NCI-H748 treated with DMSO at 0.1 percent for 48 hours (cell line): ENCODE measurements at places on chromosomes 6 and 20.

GRCh38 chr20:62706344-62706743 is 2.3 kb upstream of the NTSR1 start:
- DNase-seq = no peak

GRCh38 chr6:125526007-125526720 is 223.3 kb upstream of the HEY2 start:
- no peak for DNase-seq

DNA sequence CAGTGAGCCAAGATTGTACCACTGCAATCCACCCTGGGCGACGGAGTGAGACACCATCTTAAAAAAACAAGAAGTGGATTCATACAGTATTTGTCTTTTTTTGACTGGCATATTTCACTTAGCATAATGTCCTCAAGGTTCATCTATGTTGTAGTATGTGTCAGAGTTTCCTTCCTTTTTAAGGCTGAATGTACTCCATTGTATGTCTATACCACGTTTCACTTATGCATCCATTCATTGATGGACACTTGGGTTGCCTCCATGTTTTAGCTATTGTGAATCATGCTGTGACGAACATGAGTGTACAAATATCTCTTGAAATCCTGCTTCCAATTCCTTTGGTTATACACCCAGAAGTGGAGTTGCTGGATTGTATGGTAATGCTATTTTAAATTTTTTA is 28.9 kb upstream of the FAM83D start:
- no peak for DNase-seq

GRCh38 chr6:168377484-168377855 is 57.9 kb upstream of the DACT2 start:
- no peak for DNase-seq

DNA sequence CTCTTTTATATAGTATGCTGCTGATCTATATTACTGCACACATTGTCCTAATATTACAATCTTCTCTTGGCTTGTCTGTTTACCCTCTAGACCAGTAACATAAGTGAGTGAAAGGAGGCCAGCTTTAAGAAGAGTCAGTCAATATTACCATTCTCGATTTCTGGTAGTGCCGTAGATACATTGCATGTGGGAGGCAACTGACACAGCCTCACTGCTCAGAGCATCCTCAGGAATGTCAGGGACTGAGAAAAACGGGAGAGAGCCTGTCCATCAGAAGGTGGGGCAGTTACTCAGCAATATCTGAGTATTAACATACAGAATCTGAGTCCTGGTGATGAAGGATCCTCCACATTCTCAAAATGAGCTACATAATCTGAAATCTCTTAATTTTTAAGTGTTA is 259.9 kb downstream of the GJA1 start:
- no peak for DNase-seq

- peak; percentile 46 for DNase-seq
These were observed 134.9 kb downstream of the KLHL32 start for GRCh38 chr6:97059473-97059872.

DNA sequence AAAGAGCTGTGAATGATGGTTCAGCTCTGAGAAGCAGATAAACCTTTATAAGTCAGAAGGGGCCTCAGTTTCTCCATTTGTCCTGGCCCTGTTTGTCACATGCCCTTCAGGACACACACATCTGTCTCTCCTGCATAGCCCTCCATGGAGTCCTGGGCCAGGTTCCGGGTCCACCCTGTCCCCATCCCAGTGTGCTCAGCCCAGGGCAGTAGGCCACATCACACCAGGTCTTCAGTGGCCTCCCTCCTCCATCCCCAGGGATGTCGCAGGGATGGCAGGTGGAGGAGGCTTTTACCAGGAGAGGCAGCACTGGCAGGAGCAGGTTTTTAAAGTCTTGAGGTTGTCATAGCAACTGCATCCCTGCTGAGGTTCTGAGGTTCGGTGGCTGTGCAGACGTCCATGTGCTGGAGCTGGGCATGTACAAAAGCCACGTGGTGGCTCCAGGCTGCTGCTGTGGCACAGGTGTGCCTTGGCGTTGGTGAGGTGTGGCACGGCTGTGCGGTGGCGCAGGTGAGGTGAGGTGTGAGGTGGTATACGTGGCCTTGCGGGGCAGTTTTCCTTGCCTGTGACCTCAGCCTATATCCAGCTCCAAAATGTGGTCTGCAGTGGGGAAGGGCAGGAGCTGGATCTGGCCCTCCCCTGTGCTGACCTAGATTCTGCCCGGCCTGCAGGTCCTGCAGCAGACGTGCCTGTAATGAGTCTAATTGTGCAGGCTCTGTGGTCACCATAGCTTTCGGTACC is 8.0 kb upstream of the NPBWR2 start:
- no peak for DNase-seq

DNA sequence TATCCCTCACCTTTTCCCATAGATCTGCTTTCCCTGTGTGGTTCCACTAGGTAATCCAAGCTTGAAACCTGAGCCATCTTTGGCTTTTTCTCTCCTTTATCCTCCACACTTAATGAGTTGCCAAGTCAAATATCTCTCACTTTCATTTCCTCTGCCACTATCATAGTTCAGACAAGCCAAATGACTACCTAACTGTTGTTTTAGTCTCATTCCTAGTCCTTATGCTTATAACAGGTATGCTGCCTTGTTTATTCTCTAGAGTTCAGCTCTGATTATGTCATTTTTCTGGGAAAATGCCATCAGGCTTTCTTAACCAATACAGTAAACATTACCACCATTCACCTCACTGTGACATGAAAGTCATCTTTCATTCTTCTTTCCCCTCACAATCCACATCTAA is 6.5 kb downstream of the EFHC1 start:
- no peak for DNase-seq

- no peak for DNase-seq
These were observed 24.6 kb upstream of the ZNF133 start for GRCh38 chr20:18263723-18264122.

GRCh38 chr6:2369606-2370005 is 124.2 kb upstream of the GMDS start:
- DNase-seq = no peak

GRCh38 chr20:51134405-51134804 is 111.5 kb upstream of the KCNG1 start:
- DNase-seq = no peak

- DNase-seq = no peak
These were observed 413.7 kb downstream of the RFPL4B start for GRCh38 chr6:112760831-112761230.

DNA sequence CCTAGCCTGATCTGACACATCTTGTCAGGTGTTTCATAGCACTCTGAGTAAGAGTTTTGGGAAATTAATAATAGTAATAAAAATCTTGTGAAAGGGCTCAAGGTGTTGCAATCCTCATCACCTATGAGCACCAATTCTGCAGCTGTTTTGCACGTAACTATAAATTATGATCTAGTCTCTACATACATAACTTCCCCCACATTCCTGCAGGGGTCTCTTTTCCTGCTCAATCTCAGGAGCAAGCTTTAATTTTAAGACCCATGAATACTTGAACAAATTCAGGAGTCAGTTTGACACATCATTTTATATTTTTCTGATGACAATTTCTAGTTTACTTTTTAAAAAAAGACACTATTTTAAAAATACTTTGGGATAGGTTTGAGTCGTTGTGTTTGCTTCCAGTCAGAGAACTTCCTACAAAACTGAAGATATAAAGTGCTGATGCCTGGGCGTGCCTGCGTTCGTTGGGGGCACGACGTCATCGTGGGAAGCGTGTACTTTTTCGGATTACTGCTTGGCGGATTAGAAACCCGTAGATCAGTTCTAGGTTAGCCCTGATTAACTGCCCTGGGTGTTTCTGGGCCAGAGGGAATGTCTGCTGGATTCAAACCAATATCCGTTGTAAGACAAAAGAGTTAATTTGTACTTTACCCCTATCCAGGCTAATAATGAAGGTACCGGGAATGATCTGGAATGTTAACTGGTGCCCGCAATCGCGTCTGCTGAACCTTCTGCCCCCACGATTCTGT is 1.0 kb upstream of the E2F3 start:
- peak; percentile 76 for DNase-seq

DNA sequence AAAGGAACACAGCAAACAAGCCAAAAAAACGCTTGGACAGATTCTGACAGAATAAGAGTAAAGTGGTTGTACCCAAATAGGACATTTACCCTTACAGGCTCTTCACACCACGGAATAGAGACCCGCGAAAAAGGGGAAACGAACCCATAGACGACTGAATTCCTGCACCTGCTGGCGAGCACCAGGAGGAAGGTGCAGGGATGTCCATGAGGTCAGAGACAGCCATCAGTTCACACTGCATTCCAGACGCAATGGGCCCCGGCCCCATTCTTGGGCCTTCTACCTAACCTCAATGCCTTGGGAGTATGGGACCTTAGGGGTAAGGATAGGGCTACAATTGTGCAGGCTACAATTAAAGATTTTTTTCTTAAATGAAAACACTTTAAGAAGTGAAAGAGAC is 5.2 kb upstream of the DIDO1 start:
- DNase-seq = no peak

DNA sequence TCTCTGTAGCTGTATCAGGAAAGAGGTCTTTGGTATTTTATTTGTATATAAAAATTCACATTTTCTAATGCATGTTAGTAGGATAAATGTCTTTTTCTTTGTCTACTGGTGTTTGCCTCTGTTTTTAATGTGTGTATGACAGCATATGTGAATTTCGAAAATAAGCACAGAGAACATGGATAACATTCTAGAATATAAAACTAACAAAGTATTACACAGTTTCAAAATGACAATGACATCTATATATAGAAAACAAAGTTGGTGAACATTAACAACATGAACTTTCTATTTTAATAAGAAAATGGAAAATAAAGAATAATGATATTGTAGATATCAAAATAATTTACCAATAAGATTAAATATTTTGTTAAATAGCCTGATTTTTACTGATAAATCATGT is 608.0 kb downstream of the COL12A1 start:
- DNase-seq = no peak

DNA sequence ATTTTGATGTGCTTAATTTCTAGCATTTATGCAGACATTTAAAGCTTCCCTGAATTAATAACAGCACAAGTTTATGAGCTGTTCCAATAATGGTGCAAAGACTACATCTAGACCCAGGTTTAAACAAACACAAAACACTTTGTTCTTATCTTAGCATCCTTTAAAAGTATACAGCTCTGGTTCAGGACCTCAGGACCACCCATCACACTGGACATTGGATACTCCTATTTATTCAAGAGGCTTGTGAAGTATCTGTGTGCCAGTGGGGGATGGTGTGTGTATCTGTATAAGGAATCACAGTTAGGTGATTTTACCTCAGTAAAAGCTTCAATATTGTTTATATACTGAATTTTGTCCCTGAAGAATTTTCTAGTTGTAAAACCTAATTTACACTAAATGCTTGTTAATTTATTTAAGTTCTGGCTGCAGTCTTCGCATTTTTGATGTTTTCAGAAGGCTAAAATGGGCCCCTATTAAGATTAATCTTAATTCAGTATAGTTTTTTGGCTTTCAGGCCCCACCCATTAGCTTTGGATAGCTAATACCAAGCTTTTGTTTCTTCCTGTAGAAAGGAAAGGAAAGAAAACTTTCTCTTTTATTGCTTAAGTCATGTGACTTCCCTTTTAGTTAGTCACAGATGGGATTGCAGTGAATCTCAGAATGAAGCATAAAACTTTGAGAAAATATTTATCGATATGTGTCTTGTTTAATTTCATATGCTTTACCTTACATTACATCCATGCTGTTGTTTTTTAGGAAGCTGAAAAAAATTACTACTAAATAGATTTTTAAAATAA is 13.1 kb downstream of the LIN28B start:
- no peak for DNase-seq

DNA sequence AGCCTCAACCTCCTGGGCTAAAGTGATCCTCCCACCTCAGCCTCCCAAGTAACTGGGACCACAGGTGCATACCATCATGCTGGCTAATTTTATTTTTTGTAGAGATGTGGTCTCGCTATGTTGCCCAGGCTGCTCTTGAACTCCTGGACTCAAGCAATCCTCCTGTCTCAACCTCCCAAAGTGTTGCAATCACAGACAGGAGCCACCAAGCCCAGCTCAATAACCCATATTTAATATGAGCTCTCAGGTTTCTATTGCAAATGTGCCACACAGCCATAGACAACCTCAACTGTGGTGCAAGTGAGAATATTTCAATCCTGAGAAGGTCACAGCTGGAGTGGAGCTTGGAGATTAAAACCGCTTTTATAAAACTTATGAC is 14.4 kb downstream of the JPH2 start:
- DNase-seq = no peak

GRCh38 chr6:111427341-111428116 is 55.5 kb downstream of the REV3L start:
- DNase-seq = no peak

DNA sequence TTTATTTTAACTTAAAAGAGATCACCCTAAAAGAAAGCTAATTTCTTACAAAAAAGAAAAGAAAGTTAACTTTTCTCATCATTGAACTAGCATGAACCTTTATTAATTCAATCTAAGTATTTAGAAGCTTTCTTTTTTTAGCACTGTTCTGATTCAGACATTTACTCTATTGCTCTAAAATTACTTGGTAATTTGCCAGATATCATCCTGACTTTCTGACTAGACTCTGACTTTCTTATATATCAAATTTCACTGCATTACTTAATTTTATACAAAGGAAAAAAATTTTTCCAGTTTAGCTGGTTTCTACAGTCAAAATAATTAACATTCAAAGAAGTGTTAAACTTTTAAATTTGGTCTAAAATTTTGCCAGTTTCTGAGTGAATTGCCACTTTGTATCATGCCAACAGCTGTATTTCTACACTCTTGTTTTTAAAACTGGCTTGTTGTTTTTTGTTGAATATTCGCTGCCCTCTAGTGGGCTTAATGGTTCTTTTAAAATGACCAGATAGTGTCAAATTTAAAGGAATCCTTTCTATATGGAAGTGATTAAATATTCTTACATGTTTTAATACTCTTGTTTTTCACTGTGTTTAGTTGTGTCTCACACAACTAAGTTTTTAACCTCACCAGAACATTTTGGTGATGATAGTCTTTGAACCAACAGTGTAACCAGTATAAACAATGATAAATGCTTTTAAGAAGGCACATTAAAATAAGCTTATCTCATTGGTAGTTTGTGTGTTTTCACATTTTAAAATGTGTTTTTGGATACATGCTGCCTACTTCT is 102.0 kb downstream of the POPDC3 start:
- DNase-seq = peak; percentile 61
